Vagina (tissue), 2 donors: ENCODE measurements at places on chromosomes 12 and 14. TPM values are rescaled to one million over a fixed set of nuclear protein-coding genes. Genes with fewer than 3 reads are reported as not detected.

DNA sequence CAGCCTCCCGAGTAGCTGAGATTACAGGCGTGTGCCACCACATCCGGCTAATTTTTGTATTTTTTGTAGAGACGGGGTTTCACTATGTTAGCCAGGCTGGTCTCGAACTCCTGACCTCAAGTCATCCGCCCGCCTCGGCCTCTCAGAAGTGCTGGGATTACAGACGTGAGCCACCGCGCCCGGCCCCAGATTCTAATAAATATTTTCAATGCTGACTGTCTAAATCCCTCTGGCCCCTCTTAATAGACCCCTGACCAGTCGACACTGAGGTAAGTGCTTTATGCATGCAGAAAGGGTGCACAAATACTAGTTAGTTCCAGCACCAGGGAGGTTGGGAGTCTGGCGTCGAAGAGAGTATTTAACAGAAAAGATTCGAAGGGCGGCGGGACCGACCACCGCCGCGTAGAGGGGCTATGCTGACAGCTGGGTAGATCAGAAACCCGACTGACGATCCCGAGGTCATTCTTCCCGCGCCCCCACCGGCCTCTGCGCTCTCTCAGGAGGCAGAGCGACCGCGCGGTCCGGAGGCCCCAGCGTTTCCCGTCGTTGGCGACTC is 1.1 kb upstream of the SPATS2 start:
- H3K36me3 ChIP-seq, result no peaks in the 10 kb centered on the region
- H3K4me3 ChIP-seq, result peak overlapping the region; percentile 83
- H3K4me1 ChIP-seq, result peaks cover 63% of the 10 kb centered on the region
- H3K27ac ChIP-seq, result peak overlapping the region; percentile 97
- H3K27me3 ChIP-seq, result no peaks in the 10 kb centered on the region
- DNase-seq, result no peak

The GMPR2 gene
- 35.6 TPM for total RNA-seq

GRCh38 chr12:120661432-120661831 is 21.0 kb downstream of the CABP1 start:
- H3K27me3 ChIP-seq, result no peaks in the 10 kb centered on the region
- H3K4me3 ChIP-seq, result no peak overlapping the region
- no peak for DNase-seq
- H3K4me1 ChIP-seq, result no peaks in the 10 kb centered on the region

The LDHB gene
- total RNA-seq, result 183 TPM

GRCh38 chr14:81256289-81256960 is 35.7 kb upstream of the GTF2A1 start:
- no peaks in the 10 kb centered on the region for H3K36me3 ChIP-seq
- DNase-seq, result no peak
- H3K4me1 ChIP-seq, result no peaks in the 10 kb centered on the region
- no peaks in the 10 kb centered on the region for H3K27me3 ChIP-seq
- H3K4me3 ChIP-seq, result no peak overlapping the region

The CDCA3 gene
- total RNA-seq, result 8.6 TPM

The PMCH gene
- not detected for total RNA-seq

GRCh38 chr12:43221216-43221615 is 330.8 kb downstream of the ADAMTS20 start:
- H3K4me3 ChIP-seq, result no peak overlapping the region
- no peak overlapping the region for H3K27ac ChIP-seq
- H3K27me3 ChIP-seq, result no peaks in the 10 kb centered on the region
- no peaks in the 10 kb centered on the region for H3K36me3 ChIP-seq
- H3K4me1 ChIP-seq, result no peaks in the 10 kb centered on the region
- DNase-seq, result no peak

DNA sequence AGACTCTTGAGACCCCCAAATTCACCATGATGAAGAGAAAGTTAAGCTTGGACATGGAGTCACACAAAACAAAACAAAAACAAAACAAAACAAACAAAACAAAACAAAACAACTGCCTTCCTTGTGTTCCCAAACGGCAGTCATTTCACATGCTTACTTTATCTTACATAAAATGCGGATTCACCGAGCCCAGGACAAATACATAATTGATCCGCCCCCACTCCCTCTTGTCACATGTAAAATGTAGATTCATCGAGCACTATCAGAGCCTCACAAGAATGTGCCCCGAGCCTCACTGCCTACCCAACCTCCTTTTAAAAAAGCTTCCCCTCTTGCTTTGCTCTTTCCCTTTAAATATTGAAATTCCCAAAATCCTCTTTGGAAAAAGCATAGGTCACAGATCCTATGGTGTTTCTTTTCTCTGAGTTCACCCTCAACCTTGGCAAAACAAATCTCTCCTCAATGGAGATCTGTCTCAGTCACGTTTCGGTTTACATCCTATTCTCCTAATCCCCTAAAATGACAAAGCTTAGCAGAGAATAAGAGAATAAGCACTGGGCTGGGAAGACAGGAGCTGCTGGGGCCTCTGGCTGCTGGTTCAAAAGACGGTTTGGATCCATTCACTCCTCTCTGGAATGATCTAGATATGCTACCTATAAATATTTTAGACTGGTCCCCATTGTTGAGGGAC is 83.7 kb downstream of the NINJ2 start:
- no peaks in the 10 kb centered on the region for H3K36me3 ChIP-seq
- DNase-seq, result no peak
- H3K4me3 ChIP-seq, result no peak overlapping the region
- H3K27ac ChIP-seq, result peak overlapping the region; percentile 7

- no peaks in the 10 kb centered on the region for H3K36me3 ChIP-seq
- DNase-seq, result no peak
- no peaks in the 10 kb centered on the region for H3K27me3 ChIP-seq
- no peaks in the 10 kb centered on the region for H3K4me1 ChIP-seq
These were observed 117.7 kb downstream of the SPTSSA start for GRCh38 chr14:34344318-34344717.

- no peaks in the 10 kb centered on the region for H3K27me3 ChIP-seq
- H3K27ac ChIP-seq, result peak overlapping the region; percentile 99
- no peak overlapping the region for H3K4me3 ChIP-seq
- no peak for DNase-seq
- H3K4me1 ChIP-seq, result peaks cover 72% of the 10 kb centered on the region
- no peaks in the 10 kb centered on the region for H3K36me3 ChIP-seq
These were observed 3.6 kb upstream of the TNFRSF1A start for GRCh38 chr12:6345319-6346091.

DNA sequence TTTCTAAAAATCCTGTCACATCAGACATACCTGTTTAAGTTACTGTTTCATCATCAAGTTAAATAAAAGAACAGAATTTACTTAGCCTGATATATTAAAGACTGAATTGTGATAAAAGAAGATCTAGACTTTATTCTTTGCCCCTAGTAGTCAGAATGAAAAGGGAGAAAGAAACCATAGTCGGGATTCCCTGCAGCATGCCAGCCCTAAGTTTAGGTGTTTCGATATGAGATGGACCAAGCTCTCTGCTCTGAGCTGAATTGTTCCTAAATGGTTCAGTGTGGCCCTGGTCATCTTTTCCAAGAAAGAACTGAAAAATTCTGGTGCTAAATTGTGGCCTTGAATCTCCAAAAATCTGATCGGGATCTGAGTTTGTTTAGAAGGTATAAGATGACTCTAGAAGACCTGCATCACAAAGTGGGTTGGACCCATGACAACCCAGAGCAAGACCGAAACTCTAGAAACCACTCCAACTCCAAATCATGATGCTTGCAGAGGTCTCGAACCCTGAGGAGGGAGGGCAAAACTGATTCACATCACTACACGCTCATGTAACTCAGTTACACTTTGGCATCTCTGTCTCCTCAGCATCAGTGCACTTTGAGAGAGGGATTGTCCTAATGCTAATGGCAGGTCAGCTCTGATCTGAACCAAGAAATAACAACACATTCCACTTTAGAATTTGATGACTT is 15.7 kb downstream of the PTGER2 start:
- no peak overlapping the region for H3K4me3 ChIP-seq
- H3K27ac ChIP-seq, result no peak overlapping the region
- H3K36me3 ChIP-seq, result no peaks in the 10 kb centered on the region

- no peak for DNase-seq
- no peak overlapping the region for H3K4me3 ChIP-seq
- H3K36me3 ChIP-seq, result no peaks in the 10 kb centered on the region
- peaks cover 5% of the 10 kb centered on the region for H3K4me1 ChIP-seq
- no peak overlapping the region for H3K27ac ChIP-seq
These were observed 4.9 kb upstream of the GPR132 start for GRCh38 chr14:105069871-105070759.

GRCh38 chr12:128399253-128399652 is 132.3 kb downstream of the TMEM132C start:
- no peaks in the 10 kb centered on the region for H3K4me1 ChIP-seq
- H3K27me3 ChIP-seq, result no peaks in the 10 kb centered on the region
- H3K4me3 ChIP-seq, result no peak overlapping the region
- no peak for DNase-seq
- no peak overlapping the region for H3K27ac ChIP-seq

- H3K4me3 ChIP-seq, result no peak overlapping the region
- no peaks in the 10 kb centered on the region for H3K36me3 ChIP-seq
- H3K4me1 ChIP-seq, result no peaks in the 10 kb centered on the region
- no peaks in the 10 kb centered on the region for H3K27me3 ChIP-seq
These were observed 92.7 kb upstream of the DCD start for GRCh38 chr12:54740882-54741281.

The ACOT6 gene
- not detected for total RNA-seq

DNA sequence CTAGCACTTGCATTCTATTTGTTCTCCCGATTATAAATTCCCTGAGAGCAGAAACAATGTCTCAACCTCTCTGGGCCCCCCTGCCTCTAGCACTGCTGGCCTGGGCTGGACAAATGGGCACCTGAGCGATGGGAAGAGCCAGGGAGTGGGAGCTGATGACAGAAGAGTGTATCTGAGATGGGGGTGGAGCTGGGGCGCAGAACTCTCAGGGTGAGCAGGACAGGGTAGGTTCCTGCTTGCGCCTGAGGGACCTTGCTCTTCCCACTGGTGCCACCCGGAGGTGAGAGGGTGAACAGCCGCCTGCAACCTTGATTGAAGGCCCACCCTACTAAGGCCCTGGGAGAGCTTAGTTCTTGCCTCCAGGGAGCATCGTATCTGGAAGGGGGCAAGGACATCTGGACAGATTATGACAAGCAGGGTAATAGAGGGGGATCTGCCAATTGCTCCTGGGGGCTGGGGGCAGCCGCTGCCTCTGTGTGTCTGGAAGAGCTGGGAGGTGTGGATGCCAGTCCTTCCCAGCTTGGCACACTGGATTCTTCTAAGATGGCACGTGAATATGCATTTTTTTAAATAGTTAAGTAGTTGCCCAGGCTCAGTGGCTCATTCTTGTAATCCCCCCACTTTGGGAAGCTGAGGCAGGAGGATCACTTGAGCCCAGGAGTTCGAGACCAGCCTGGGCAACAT is 43.0 kb upstream of the TSPAN9 start:
- H3K4me1 ChIP-seq, result no peaks in the 10 kb centered on the region
- no peak overlapping the region for H3K4me3 ChIP-seq
- H3K27ac ChIP-seq, result no peak overlapping the region
- no peaks in the 10 kb centered on the region for H3K36me3 ChIP-seq

- H3K36me3 ChIP-seq, result no peaks in the 10 kb centered on the region
- no peak for DNase-seq
- no peak overlapping the region for H3K4me3 ChIP-seq
- no peak overlapping the region for H3K27ac ChIP-seq
These were observed 51.5 kb downstream of the ZC3H14 start for GRCh38 chr14:88614218-88614907.

GRCh38 chr14:39488600-39488999 is 56.4 kb upstream of the FBXO33 start:
- H3K4me1 ChIP-seq, result peaks cover 10% of the 10 kb centered on the region
- DNase-seq, result no peak
- no peaks in the 10 kb centered on the region for H3K27me3 ChIP-seq
- no peak overlapping the region for H3K27ac ChIP-seq
- no peaks in the 10 kb centered on the region for H3K36me3 ChIP-seq

The EPS8 gene
- total RNA-seq, result 104 TPM

DNA sequence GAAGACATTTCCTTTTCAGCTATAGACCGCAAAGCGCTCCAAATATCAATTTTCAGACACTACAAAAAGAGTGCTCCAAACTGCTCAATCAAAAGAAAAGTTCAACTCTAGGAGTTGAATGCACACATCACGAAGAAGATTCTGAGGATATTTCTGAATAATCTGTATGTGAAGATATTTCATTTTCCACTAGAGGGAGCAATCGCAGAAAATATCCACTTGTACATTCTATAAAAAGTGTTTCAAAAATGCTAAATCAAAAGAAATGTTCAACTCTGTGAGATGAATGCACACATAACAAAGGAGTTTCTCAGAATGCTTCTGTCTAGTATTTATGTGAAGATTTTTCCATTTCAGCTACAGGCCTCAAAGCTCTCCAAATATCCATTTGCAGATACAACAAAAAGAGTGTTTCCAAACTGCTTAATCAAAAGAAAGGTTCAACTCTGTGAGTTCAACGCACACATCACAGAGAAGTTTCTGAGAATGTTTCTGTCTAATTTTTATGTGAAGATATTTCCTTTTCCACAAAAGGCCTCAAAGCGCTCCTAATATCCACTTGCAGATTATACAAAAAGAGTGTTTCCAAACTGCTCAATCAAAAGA is 643.8 kb upstream of the ALG10B start:
- no peak for DNase-seq
- H3K4me1 ChIP-seq, result no peaks in the 10 kb centered on the region
- H3K36me3 ChIP-seq, result no peaks in the 10 kb centered on the region
- H3K27ac ChIP-seq, result no peak overlapping the region
- no peaks in the 10 kb centered on the region for H3K27me3 ChIP-seq

- H3K4me3 ChIP-seq, result no peak overlapping the region
- no peaks in the 10 kb centered on the region for H3K36me3 ChIP-seq
- no peak for DNase-seq
- no peak overlapping the region for H3K27ac ChIP-seq
- H3K27me3 ChIP-seq, result no peaks in the 10 kb centered on the region
These were observed 115.1 kb upstream of the SLC38A2 start for GRCh38 chr12:46487567-46488131.

DNA sequence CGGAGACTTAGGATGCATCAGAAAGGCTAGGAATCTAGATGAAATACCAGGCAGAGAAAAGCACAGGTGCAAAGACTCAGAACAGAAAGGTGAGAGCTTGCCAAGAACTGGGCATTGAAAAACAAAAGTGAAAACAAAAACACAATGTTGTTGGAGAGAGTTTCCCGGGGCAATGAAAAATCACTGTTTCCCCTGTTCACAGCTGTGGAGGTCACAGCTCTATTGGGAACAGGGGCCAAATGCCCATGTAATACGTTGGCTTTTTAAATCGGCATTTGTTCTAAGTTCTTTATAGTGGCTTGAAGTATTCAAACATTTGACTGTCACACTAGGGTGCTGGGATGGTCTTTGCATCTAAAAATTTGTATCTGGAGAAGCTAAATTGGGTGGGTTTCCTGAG is 108.3 kb downstream of the SLC15A4 start:
- H3K4me3 ChIP-seq, result no peak overlapping the region
- no peaks in the 10 kb centered on the region for H3K36me3 ChIP-seq
- no peaks in the 10 kb centered on the region for H3K4me1 ChIP-seq
